ENCODE measurements at places on chromosomes 1 and 21.

DNA sequence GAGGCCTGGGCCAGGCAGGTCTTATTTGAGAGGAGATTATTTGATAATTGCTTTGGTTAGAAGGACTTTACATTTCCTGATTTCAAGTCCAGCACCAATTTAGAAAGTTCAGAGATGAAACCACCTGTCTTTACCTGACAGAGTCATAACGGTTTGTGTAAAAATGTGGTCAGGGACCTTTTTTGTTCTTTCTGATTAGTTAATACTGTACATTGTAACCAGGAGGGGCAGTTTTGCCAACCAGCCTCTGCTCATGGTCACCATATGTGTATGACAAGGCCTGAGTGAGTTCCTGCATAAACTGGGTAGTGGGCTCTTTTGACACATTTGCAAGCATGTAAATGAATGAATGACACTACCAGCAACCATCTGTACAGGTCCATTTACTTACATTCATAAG, 55.8 kb downstream of the VANGL1 start:
- H3K4me1 ChIP-seq, result no peaks in the 10 kb centered on the region
- H3K36me3 ChIP-seq, result 0 out of 2 replicates have a peak, but pooled peaks cover 3% of the 10 kb centered on the region
- no peak overlapping the region for H3K4me3 ChIP-seq
- no peak for DNase-seq

GRCh38 chr1:99481391-99481996, 164.4 kb upstream of the PALMD start:
- H3K4me1 ChIP-seq, result no peaks in the 10 kb centered on the region
- no peak overlapping the region for H3K4me3 ChIP-seq
- DNase-seq, result no peak

- no peak overlapping the region for H3K27ac ChIP-seq
- no peaks in the 10 kb centered on the region for H3K27me3 ChIP-seq
- no peak overlapping the region for H3K4me3 ChIP-seq
These were observed 4.8 kb upstream of the FCRLA start for GRCh38 chr1:161702250-161702649.

DNA sequence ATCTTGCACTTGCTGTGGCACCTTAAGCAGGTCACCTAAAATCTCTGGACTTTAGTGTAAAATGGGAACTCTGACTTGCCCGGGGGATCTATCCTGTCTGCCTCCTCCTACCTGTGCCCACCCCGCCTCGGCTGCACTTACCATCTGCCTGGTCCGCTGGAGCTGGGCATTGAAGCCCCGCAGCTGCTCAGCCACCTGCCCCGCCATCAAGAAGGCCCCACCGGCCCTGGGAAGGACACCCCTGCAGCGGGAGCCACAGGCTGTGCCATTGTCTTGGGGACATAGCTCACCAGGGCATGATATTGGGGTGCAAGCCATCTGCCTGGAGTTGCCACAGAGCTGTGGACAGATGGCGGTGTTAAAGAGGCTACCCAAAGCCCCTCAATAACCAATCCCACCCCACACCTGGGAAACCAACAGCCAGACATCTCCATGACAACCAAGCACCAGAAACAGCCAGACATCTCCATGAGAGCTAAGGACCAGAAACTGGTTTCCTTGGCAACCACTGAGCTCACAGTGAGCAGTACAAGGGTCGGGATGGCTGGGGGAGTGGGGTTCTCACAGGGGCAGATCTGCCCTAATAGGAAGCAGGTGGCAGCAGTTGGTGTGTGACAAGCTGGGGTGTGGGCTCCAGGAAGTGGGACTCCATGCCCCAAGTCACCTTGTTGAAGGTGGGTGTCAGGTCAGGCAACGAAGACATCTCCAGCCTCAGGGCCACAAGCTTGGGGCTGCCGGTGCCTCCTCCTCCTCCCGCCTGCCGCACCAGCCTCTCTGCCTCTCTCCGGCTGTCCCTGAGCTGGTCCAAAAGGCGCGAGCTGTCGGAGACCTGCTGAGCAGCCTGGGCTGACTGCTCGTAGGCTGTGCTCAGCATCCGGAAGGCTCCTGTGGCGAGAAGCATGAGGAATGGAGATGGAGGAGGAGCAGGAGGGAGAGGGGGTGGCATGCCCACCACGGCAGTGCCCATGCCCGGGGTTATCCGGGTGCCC, 29.1 kb downstream of the LAMB3 start:
- DNase-seq, result no peak
- H3K36me3 ChIP-seq, result peaks cover 99% of the 10 kb centered on the region
- no peak overlapping the region for H3K4me3 ChIP-seq
- no peaks in the 10 kb centered on the region for H3K4me1 ChIP-seq
- no peak overlapping the region for H3K27ac ChIP-seq
- H3K27me3 ChIP-seq, result no peaks in the 10 kb centered on the region

GRCh38 chr1:204130981-204131892, 20.6 kb downstream of the ETNK2 start:
- no peaks in the 10 kb centered on the region for H3K27me3 ChIP-seq
- peaks cover 31% of the 10 kb centered on the region for H3K4me1 ChIP-seq
- no peak overlapping the region for H3K4me3 ChIP-seq
- no peaks in the 10 kb centered on the region for H3K36me3 ChIP-seq

- no peak overlapping the region for H3K4me3 ChIP-seq
- H3K27ac ChIP-seq, result no peak overlapping the region
- DNase-seq, result no peak
- peaks cover 22% of the 10 kb centered on the region for H3K4me1 ChIP-seq
- no peaks in the 10 kb centered on the region for H3K27me3 ChIP-seq
- H3K36me3 ChIP-seq, result no peaks in the 10 kb centered on the region
These were observed 33.1 kb upstream of the GPR157 start for GRCh38 chr1:9161963-9162362.

GRCh38 chr21:45378258-45378966, 26.6 kb upstream of the COL18A1 start:
- no peaks in the 10 kb centered on the region for H3K27me3 ChIP-seq
- no peak overlapping the region for H3K27ac ChIP-seq
- no peak overlapping the region for H3K4me3 ChIP-seq
- DNase-seq, result peak; percentile 42

DNA sequence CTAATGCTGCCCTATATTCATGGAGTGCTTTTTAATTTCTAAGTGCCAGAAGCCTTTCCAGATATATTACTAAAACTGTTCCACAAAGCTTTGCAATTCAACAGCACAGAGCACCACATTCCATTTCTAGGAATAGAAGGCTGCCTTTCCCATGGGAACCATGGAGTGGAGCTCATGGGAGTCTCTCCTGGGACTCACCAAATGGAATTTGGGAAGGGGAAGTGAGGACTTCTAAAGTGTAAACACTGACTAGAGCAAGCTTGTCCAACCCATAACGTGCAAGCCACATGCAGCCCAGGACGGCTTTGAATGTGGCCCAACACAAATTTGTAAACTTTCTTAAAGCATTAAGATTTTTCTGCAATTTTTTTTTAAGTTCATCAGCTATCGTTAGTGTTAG, 190.4 kb upstream of the TNR start:
- no peaks in the 10 kb centered on the region for H3K27me3 ChIP-seq
- no peak overlapping the region for H3K27ac ChIP-seq
- H3K4me3 ChIP-seq, result no peak overlapping the region
- H3K4me1 ChIP-seq, result no peaks in the 10 kb centered on the region
- no peaks in the 10 kb centered on the region for H3K36me3 ChIP-seq

GRCh38 chr21:37695111-37695510, 221.1 kb downstream of the KCNJ6 start:
- no peaks in the 10 kb centered on the region for H3K27me3 ChIP-seq
- DNase-seq, result no peak
- no peaks in the 10 kb centered on the region for H3K36me3 ChIP-seq
- H3K27ac ChIP-seq, result no peak overlapping the region
- H3K4me1 ChIP-seq, result no peaks in the 10 kb centered on the region
- no peak overlapping the region for H3K4me3 ChIP-seq

GRCh38 chr1:85585799-85586198, 5.2 kb downstream of the CCN1 start:
- no peaks in the 10 kb centered on the region for H3K27me3 ChIP-seq
- no peak for DNase-seq
- no peak overlapping the region for H3K4me3 ChIP-seq

DNA sequence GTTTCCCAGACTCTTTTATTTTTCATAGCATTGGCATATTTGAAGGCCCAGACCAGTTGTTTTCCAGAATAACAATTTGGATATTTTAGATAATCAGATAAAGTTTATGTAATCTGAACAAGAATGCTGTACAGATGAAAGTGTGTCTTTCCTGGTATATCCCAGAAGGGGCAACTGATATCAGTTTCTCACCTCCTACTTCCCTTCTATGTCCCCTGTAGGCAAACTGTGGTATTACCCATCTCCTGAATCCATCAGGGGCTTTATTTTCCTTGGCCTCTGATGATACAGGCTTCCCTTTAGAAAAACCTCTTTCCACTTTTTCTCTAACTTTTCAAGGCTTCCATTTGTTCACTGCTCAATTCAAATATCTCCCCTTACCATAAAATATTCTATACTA, 87.5 kb upstream of the RGS1 start:
- no peak for DNase-seq
- peaks cover 18% of the 10 kb centered on the region for H3K4me1 ChIP-seq

DNA sequence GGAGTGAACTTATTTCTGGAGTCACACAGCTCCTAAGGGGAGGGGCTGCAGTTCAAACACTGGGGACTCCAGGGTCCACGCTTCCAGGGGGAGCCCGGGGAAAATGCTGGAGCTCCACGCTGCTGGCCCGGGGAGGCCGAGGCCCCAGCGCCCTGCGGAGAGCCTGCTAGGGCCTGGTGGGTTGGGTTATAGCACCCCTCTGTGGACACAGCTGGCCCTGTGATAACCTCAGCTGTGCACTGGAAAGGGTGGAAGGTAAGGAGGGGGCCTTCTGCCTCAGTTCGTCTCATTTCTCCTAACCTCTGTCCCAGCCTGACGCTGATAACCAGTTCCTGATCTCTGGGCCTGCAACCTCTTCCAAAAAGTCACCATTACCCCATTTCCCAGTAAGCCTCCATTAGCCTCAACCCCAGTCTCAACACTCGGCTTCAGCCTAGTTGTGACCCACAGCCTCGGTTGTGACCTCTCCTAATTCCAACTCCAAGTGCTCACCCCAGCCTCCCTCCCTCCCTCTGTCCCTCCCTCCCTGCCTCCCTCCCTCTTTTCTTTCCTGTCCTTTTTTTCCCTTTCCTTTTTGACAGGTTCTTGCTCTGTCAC, 7.1 kb downstream of the NBL1 start:
- H3K4me1 ChIP-seq, result peaks cover 36% of the 10 kb centered on the region
- peaks cover 7% of the 10 kb centered on the region for H3K36me3 ChIP-seq
- H3K4me3 ChIP-seq, result no peak overlapping the region
- peak overlapping the region; percentile 80 for H3K27ac ChIP-seq

GRCh38 chr21:42098957-42099505, 27.9 kb downstream of the UMODL1 start:
- H3K27me3 ChIP-seq, result no peaks in the 10 kb centered on the region
- H3K27ac ChIP-seq, result no peak overlapping the region
- no peak for DNase-seq
- H3K36me3 ChIP-seq, result no peaks in the 10 kb centered on the region
- H3K4me1 ChIP-seq, result peaks cover 21% of the 10 kb centered on the region
- no peak overlapping the region for H3K4me3 ChIP-seq

DNA sequence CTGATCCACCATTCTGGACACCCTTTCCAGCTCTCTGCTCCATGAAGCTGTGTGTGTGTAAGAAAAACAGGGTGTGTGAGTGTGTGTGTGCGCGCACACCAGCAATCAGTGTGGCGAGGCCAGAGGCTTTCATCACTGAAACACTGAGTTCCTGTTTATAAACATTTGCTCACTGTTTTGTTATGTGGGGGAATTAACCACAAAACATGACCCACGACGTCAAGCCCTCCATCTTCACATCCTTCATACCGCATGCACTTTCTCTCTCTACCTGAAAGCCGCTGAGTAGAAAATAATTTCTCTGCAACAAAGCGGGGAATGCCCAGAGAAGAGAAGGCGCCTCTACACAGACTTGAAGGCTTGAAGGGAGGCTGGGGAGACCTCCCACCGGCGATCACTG, 148.9 kb upstream of the IRF2BP2 start:
- no peaks in the 10 kb centered on the region for H3K27me3 ChIP-seq
- no peaks in the 10 kb centered on the region for H3K4me1 ChIP-seq
- H3K4me3 ChIP-seq, result no peak overlapping the region
- no peak overlapping the region for H3K27ac ChIP-seq
- no peaks in the 10 kb centered on the region for H3K36me3 ChIP-seq

- DNase-seq, result no peak
- H3K27me3 ChIP-seq, result no peaks in the 10 kb centered on the region
- no peak overlapping the region for H3K27ac ChIP-seq
- no peaks in the 10 kb centered on the region for H3K36me3 ChIP-seq
- H3K4me3 ChIP-seq, result no peak overlapping the region
These were observed 13.3 kb upstream of the TNFSF18 start for GRCh38 chr1:173064011-173064410.

DNA sequence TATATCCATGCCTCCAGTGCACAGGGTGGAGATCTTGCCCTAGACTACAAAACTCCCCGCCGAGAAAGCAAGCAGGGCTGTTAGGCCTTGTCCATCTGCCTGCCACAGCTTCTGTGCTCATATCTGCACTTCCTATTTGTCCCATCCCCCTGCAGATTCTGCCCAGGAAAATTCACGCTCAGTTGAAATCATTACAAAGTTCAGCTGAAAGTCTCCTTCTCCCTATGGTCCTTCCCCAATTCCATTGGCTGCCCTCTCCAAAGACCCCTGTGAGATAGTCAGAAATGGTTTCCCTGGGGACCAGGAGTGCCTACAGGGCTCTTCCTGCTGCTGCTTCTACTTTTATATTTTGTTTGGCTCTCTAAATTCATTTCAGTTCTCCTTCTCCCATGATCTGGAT, 63.2 kb downstream of the DTL start:
- no peak overlapping the region for H3K4me3 ChIP-seq
- H3K36me3 ChIP-seq, result peaks cover 5% of the 10 kb centered on the region
- H3K4me1 ChIP-seq, result no peaks in the 10 kb centered on the region
- no peak for DNase-seq
- no peak overlapping the region for H3K27ac ChIP-seq
- H3K27me3 ChIP-seq, result no peaks in the 10 kb centered on the region

DNA sequence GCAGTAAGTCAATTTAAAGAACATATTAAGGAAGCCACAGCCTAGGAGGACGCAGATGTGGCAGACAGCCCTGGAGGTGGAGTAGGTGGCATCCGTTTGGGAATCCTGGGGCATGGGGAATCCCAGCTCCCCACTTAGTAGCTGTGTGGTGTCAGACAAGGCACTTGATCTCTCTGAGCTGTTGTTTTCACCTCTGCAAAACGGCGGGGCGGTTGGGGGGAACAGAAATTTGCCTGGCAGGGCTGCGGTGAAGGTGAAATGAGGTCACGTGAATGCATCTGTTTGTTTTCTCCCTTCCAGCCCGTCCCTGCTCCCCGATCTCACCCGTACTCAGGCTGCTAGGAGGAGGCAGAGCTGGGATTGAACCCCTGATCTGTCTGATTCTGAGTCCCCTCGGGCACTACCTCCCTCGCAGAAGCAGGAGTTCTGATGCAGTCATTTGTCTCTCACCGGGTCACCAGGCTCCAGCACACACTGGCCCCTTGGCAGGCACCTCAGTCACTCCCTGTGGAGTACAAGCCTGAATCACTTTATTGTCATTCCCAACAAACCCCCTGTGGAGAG, 2.2 kb upstream of the LAPTM5 start:
- no peak overlapping the region for H3K27ac ChIP-seq
- peaks cover 22% of the 10 kb centered on the region for H3K4me1 ChIP-seq
- no peak overlapping the region for H3K4me3 ChIP-seq

GRCh38 chr1:183543619-183544204, 46.5 kb downstream of the NCF2 start:
- H3K27me3 ChIP-seq, result no peaks in the 10 kb centered on the region
- H3K4me1 ChIP-seq, result no peaks in the 10 kb centered on the region
- H3K36me3 ChIP-seq, result peaks cover 97% of the 10 kb centered on the region
- no peak overlapping the region for H3K4me3 ChIP-seq
- no peak overlapping the region for H3K27ac ChIP-seq
- no peak for DNase-seq
